ENCODE measurements at places on chromosomes 2 and 18. TPM values are rescaled to one million over a fixed set of nuclear protein-coding genes. Genes with fewer than 3 reads are reported as not detected.

DNA sequence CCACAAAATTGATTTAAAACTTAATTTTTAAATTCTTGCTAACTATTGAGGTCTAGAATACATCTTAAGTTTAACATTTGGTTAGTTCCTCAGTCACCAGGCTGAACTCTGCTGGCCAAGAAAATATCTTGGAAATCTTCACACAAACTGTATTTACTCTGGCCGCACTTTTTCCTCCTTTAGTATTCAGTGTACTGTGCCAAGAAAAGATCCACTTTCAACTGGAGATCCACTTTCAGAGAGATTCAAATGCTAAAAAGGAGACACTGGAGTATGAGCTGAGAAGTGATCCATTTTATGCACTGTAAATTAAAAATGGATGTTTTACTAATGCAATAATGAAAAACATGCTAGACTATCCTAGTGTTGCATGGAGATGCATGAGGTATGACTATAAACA lies 98.1 kb downstream of the ANTXR1 start:
- no peak for DNase-seq

- DNase-seq = no peak
Observed at GRCh38 chr2:216773072-216773471, 77.7 kb upstream of the IGFBP5 start.

GRCh38 chr18:69854455-69854854 lies 93.2 kb downstream of the CD226 start:
- DNase-seq = no peak

GRCh38 chr2:235168174-235168979 lies 216.6 kb downstream of the SH3BP4 start:
- DNase-seq = no peak

DNA sequence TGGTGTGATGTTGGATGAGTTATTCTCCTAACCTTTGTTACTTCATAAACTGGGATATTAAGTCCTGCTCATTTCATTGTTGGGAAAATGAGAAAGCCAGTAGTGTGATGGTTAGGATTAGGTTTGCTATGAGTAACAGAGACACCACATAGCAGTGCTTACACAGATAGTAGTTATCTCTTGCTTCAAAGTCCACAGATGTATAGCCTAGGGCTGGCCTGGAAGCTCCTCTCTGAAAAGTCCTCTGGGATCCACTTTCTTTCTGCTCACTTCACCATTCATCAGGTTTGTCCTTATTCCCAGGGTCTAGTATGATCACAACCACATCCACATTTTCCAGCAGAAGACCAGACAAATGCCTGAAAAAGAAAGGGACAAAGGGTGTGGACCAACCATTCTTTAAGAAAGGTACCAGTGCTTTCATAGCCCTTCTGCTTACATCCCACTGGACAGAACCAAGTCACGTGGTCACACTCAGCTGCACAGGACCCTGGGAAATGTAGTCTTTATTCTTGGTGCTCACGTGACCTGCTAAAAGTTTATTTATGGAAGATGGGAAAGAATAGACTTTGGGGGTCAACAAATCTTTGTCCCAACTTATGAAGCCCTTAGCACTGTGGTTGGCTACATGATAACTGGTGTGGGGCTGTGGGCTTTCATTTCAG lies 108.9 kb downstream of the INSIG2 start:
- DNase-seq = no peak

- DNase-seq = no peak
Observed at GRCh38 chr2:203648273-203648672, 58.2 kb upstream of the CD28 start.

DNA sequence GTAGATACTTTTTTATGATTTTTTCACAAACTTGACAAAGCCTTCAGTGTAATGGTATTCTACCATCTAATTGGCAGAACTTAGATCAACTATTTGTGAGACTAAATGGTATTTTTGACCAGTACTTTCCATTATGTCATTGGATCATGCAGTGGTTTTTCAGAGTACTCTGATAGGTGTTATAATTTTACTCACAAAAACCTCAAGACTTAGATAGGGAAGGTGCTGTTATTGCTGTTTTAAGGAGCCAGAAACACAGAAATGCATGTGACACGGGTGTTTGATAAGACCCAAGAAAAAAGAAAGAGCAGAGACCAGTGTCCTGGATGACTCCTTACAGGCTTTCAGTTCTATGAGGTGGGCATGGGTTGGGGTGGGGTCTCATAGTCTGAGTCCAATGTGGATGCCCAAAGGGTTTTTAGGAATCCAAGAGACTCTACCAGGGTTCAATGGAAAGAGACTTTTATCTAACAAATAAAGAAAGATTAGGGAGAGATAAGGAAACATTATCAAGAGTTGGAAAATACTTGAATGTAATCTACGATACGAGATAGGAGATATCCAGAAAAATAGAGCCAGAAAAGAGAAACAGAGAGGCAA lies 31.3 kb downstream of the SP140 start:
- no peak for DNase-seq

Gene CCDC102B
- total RNA-seq = 14.1 TPM

Gene DYNAP
- not detected for total RNA-seq

Gene TMEM185B
- total RNA-seq = 11.1 TPM

Gene RGPD3
- total RNA-seq = 0.07 TPM

Gene HOXD9
- total RNA-seq = not detected

Gene C1GALT1C1L
- 0.12 TPM for total RNA-seq

Gene SCYGR4
- total RNA-seq = not detected

Gene CRYGD
- total RNA-seq = not detected

DNA sequence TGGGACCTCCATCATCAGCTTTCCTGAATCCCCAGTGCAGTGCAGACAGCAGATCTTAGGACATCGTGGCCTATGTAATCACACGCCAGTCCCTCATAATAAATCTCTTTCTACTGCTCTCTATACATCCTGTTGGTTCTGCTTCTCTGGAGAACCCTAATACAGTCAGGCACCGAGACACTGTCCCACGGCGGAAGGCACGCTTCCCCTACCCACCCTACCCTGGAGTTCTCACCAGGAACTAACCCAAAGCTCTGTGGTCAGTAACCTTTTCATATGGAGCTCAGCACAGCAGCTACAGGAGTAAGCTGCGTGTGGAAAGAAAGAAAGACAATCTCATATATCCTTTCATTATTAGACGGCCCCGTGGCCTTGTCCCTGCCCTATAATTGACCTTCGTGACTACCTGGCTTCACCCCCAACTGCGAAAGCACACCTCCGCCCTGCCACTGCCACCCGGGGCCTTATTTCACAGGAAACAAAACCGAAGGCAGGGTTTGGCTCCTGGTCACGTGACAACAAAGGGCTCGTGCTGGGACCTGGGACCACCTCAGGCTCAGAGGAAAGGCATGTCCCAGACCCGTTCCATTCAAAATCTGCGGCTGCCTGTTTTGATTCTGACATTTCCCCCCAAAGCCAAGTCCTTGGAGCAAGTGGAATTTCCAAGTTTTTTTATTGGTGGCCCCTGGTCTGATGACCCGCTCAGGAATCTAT lies 99.7 kb upstream of the ODC1 start:
- DNase-seq = peak; percentile 61

- DNase-seq = no peak
Observed at GRCh38 chr2:33133454-33133952, 186.8 kb downstream of the LTBP1 start.

Gene CFAP210
- total RNA-seq = 2.5 TPM

- no peak for DNase-seq
Observed at GRCh38 chr18:74905247-74905646, 303.7 kb downstream of the PTGR3 start.

Gene GBX2
- not detected for total RNA-seq

- DNase-seq = no peak
Observed at GRCh38 chr2:1366546-1367134, 46.6 kb upstream of the TPO start.

Gene AKAIN1
- not detected for total RNA-seq

- no peak for DNase-seq
Observed at GRCh38 chr18:12836551-12836950, 47.5 kb downstream of the PTPN2 start.

- DNase-seq = no peak
Observed at GRCh38 chr2:170745305-170745704, 24.9 kb upstream of the ERICH2 start.

DNA sequence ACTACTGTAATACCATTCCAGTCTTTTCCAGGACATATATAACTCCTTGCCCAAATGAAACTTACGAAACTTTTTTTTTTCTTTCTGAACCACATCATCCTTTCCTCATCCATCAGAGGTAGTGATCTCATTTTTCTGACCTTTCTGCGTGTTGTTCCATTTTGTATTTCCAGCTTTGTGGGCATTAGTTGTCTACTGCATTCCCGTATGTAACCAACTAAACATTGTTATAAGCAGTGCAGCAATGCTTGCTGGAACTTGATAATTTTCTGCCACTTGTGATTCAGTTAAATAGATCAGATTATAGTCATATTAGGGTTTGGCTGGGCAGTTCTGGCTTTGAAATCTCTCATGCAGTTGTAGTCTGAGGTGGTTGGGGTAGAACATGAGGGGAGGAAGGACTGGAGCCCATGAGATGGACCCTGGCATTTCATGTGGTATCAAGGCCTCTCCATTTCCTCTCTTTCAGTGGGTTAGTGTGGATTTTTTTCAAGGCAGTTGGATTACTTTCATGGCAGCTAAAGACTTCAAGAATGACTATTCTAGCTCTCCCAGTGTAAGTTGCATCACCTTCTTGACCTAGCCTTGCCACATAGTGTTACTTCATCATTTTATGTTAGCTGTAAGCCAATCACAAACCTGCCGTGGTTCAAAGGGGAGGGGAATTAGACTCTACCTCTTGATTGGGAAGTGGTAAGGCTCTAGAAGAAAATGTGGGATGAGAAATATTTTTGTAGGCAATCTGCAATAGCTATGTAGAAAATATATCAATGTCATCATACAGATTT lies 80.5 kb downstream of the EHBP1 start:
- DNase-seq = no peak

Gene SCN7A
- 1.0 TPM for total RNA-seq

- DNase-seq = no peak
Observed at GRCh38 chr18:13381331-13381730, 162.8 kb downstream of the LDLRAD4 start.

GRCh38 chr2:44077942-44078511 lies 82.2 kb upstream of the LRPPRC start:
- no peak for DNase-seq

Gene FBXO48
- 2.9 TPM for total RNA-seq

GRCh38 chr18:31498574-31499524 lies 872 bp downstream of the DSG2 start:
- DNase-seq = peak; percentile 6

GRCh38 chr2:204505488-204505887 lies 39.8 kb upstream of the PARD3B start:
- no peak for DNase-seq

DNA sequence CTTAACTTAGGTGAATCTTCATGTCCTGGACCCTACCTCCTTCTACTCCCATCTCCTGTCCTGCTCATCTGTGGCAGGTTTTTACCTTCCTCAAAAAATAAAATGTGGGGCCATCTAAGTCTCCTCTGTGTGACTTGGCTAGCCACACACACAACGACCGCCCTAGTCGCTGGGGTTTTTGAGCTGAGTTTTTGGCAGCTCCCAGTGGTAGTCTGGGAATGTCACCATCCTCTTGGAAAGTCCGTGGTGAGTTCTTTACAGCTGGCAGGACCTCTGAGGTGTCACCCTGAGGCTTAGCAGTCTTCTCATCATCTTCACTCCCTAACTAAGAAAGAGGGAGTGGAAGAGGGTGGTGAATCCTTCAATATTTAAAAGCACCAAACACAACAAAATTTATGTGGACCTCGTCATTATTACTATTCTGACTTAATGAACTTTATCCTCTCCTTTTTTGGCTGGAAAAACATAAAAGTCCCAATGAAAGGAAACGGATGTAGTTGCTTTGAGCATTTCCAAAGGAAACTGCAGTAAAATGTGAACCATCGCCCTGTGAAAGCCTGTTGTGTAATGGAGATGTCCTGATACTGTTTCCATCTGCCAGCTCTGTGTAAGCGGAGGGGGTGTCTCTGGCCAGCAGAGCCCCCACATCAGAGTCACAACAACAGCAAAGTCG lies 78.6 kb downstream of the VAPA start:
- DNase-seq = no peak

- DNase-seq = no peak
Observed at GRCh38 chr2:9310377-9310776, 103.8 kb downstream of the ASAP2 start.

Gene NPPC
- total RNA-seq = not detected

DNA sequence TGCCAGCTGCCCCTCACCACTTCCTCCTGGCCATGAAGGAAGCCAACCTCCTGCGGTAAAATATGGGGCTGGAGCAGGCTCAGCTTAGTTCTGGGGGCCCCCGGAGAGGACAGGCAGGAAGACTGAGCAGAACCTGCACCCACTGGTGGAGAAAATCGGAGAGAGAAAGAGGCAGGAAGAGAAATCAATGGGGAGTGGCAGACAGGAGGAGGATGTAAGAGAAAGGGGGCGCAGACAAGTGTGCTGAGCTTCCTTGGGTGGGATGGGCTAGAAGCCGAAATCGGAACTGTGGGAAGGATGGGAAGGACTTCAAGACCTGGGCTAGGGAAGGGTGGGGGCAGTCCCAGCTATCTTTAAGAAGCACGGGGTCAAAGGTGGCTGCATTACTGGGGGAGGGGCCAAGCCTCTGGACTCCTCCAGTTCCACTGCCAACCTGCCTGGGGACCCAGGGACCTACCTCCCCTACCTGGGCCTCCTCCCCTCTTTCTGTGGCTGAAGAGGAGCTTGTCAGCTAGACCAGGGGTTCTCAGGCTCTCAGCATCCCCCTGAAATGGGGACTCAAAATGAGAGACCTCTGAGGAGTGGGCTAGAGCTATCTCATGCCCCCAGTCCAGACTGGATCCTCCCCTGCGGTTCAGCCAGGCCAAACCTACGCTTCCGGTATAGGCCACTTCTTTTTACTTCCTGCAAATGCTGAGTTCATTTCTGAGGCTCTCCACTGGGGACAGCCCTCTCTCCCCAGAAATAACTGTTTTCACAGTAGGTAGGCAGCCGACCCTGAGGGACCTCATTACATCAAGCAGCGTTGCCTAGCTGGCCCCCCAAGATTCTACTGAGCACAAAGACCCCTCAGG lies 33.6 kb upstream of the B3GNT7 start:
- DNase-seq = no peak

DNA sequence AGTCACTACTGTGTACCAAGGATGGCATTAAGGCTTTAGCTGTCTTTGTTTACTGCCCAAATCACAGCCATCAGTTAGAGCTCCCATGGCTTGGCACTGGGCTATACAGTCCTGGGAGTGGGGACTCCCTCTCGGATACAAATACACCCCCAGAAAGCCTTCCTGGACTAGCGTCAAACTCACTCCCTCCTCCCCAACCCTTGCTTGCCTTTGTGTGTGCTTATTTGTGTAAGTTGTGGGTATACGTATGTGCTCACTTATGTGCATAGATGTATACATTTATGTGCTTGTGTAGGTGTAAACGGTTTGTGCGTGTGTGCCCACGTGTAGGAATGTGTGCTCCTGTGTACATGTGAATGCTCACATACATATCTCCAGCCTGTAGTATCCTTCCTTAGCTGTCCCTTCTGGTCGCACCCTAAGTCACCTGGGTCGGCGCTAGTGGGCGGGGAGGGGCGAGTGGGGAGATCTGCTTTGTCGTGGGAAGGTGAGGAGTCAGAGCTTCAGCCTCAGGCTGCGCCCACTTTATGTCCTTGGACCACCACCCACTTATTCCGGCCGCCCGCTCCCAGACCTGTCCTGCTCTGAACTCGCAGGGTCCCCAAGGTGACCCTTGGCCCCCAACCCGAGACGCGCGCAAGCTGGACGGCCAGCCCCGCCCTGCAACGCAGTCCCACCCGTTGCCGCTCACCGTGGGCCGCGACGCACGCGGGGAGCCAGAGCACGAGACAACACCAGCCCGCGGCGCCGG lies 461 bp downstream of the PRADC1 start:
- no peak for DNase-seq

Measured in neural progenitor cell (in vitro differentiated cells).